Ammon's horn (tissue), 1 donor: ENCODE measurements at places on chromosomes 1 and 21.
A peak's percentile ranks its signal among the peaks of the same experiment; 100 is the strongest.

GRCh38 chr1:151942882-151943281, 33.6 kb upstream of the THEM4 start:
- DNase-seq = no peak

GRCh38 chr1:168792142-168792541, 63.1 kb upstream of the DPT start:
- DNase-seq = no peak

DNA sequence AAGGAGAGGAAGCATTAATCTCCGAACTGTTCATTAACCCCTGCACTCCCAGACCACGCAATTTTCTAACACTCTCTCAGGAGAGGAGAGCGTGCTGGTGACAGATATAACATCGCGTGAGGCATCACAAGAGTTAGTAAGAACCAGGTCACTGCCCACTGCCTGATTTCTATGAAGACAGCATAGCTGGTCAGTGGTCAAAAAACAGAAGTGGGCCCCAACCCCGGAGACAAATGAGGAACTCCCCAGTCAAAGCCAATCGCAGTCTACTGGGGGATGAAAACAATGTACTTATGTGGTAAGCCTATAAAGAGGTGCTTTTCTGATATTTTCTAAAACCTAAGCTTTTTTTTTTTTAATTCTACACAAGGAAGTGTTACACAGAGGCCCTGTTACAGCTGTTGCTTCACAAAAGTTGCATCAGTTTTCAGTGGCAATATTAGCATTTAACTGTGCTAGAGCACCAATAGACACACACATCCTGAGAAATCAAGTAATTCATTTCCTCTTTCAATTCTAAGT, 231.8 kb upstream of the IRF2BP2 start:
- peak; percentile 60 for DNase-seq

GRCh38 chr21:22703521-22703920, 1705.3 kb downstream of the NCAM2 start:
- no peak for DNase-seq

DNA sequence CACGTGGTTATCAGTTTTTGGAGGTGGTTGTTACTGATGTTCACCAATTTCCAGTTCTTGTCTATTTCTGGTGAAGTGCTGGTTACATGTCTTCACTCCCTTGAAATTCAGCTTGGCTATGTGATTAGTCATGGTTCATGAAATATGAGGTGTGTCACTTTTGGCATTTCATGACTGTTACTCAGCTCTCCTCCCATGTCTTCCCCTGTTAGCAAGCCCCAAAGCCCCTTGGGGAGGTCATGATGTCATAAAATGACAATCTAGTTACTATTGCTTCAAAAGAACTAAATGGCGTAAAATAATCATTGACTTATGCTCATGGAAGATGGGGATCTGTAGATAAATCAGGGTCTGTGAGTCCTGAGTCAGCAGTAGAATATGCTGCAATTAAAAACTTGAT, 425.1 kb downstream of the SETD4 start:
- no peak for DNase-seq

- no peak for DNase-seq
These were observed 51.9 kb upstream of the PRRC2C start for GRCh38 chr1:171433451-171433850.

- DNase-seq = no peak
These were observed 306.5 kb downstream of the AJAP1 start for GRCh38 chr1:4960782-4961475.

DNA sequence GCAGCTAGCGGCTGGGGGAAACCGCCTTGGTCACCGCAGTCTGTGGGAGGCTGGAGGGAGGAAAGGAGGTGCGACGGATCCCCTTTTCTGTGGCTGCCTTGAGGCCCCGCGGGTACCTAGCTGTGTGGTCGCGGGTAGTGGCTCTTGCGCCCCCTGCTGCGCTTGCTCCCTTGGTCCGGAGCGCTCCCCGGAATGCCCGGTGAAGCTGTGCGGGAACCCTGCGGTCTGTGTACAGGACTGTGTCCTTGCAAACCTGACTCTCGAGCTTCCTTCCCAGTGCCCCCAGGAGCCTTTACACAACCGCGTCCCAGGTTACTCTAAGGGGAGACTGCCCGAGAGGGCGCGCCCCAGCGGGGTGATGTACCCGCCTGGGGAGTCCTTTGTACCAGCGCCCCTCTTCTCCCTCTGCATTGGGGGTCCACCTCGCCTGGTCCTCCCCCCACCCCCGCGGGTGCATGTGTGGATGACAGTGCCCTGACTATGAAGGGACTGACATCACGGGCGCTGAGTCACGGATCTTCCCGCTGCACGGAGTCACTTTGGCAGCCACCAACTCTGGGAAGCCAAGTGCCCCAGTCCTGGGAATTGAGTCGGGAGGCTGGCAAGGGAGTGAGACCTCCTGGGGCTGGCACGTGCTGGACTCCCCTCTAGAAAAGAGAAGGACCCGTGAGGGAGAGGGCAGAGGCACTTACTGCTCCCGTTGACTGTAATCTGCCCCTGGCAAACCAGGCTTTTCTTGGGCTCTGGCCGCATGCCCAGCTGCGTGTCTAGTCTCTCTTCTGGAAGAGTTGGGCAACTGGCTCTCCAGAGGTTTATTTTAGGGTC, 816 bp downstream of the IL6R start:
- DNase-seq = peak; percentile 74

GRCh38 chr1:201781437-201781836, 47.5 kb upstream of the IPO9 start:
- no peak for DNase-seq

- no peak for DNase-seq
These were observed 214.3 kb upstream of the ESRRG start for GRCh38 chr1:216937491-216937890.

DNA sequence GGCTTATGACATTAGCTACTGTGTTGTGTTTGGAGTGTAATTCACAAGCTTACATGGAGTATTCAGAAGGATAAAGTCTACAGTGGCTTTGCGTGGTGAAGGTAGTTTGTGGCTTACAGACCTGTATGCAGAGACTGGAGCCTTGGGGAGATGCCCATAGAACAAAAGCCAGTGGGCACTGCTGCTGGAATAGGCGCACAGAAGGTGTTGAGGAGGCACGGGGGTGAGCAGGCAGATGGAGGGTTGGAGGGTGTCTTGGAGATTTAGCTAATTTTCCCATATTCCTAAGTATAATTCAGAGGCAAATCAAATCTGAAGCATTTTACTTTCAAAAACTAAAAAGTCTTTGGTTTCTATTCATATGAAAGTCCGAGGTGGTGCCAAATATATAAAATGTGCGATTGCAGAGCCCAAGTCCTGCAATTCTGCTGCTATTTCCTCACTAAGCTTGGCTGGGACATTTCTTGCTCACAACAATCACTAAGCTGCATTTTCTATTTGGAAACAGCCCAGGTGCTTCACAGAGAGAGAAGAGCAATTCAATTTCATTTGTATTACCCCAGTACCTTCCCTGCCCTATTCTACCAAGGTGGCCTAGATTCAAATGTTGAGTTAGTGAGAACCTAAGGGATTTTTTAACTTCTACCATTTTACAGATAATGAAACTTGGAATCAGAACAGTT, 48.5 kb downstream of the FH start:
- peak; percentile 8 for DNase-seq
